SIG-M5 (cell line): ENCODE measurements at places on chromosomes 13 and 19.

GRCh38 chr13:40172149-40172591 lies 494.3 kb downstream of the FOXO1 start:
- no peak for DNase-seq

- no peak for DNase-seq
Measured at GRCh38 chr13:112685896-112686295, 3.9 kb upstream of the ATP11A start.

GRCh38 chr13:98252931-98253470 lies 75.9 kb upstream of the RNF113B start:
- DNase-seq, result no peak

DNA sequence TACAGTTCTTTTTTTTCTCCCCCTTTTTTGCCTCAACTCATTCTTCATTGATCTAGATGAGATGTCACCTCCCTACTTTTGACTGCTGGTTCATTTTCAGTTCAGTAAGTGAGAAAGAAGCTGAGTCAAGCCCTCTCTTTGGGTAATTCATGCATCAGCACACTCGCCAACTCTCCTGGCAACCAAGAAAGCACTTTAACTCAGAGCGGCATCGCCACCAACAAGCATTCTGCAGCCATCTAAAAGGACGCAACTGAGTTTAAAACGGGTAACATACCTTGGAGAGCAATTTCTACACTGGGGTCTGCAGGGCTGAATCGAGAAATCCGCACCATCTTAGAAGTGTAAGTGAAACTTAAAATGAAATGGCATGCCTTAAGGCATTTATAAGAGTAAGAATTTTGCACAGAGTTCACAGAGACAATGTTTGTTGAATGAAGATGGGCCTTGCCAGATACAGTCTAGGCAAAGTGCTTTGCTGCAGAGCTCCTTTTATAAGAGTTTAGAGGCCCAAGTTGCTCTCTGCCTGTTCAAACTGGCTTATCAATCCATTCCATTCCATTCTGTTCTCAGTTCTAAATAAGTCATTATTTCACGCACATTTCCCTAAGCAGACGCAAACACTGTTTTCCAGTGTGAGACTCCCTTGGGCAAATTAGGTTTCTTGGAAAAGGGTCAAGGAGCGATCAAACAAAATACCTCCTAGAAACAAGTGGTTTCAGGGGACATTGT lies 338.0 kb downstream of the ENOX1 start:
- no peak for DNase-seq

GRCh38 chr13:80054806-80055205 lies 286.1 kb downstream of the SPRY2 start:
- no peak for DNase-seq

- no peak for DNase-seq
Measured at GRCh38 chr13:59176775-59177174, 987.0 kb downstream of the DIAPH3 start.

- no peak for DNase-seq
Measured at GRCh38 chr19:8352134-8352827, 9.2 kb upstream of the KANK3 start.

- DNase-seq, result no peak
Measured at GRCh38 chr19:17027535-17027975, 945 bp upstream of the CPAMD8 start.

- no peak for DNase-seq
Measured at GRCh38 chr19:35088131-35088913, 27.3 kb upstream of the FXYD3 start.

DNA sequence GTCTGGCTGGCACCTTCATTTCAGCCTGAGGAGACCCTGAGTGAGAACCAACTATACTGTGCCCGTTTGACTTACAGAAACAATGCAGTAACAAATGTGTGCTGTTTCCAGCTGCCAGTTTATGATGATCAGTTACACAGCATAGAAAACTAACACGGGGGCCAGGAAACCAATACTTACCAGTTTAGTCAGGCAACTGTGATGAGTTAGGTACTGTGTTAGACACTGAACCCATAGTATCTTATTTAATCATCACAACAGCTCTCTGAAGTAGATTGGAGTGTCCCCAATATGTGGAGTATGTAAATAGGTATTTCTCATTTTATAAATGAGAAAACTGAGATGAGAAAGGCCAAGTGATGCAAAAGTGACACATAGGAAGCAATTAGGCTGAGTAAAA lies 620.9 kb upstream of the KLF12 start:
- no peak for DNase-seq

DNA sequence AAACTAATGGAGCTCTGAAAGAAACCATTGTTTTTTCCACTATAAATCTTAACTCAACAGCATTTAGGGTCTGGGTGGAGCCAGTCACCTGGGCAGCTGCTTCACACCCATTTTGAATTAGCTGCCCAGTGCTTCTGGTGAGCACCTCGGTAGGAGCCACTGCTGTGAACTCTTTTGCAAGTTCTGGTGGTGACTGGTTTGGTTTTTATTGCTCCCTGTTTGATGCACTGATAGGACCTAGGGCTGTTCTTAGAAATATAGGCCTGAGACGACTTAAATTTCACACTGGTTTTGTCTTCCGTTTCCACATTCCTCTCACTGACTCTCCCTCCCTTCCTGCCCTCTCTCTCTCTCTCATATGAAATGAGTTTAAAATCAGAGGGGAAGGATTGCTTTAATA lies 103.9 kb downstream of the GGACT start:
- DNase-seq, result no peak

DNA sequence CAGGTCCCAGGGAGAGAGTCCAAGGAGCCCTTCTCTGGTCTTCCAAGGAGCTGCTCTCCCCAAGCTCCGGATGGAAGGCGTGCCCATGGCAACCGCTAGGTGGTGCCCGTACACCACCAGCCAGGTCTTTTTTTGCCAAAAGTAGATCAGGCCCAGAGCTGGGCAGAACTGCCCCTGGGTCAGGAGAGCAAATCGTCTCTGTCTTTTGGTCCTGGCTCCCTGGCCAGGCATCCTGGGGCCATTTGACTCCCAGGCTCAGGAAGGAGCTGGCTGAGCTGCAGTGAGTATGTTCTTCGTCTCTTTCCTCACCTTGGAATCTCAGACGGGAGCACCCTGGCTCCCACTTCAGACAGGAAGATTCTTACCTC lies 24.6 kb upstream of the BCL3 start:
- DNase-seq, result no peak

DNA sequence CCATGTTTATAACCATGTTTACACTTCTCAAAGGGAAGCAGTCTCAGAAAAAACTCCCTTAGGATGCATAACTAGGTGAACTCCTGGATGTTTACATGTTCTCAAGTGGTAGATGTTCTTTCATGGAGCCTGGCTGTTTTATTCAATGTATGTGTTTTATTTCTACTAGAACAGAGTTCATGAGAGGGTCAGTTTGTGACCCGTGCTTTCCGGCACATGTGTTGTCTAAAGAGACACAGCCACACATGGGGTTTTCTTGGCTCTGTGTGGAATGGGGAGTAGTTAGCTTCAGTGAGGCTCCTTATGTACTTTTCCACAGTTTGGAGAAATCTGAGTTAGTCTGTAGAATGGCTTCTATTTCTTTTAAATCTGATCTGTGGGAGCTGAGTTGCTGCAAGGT lies 60.9 kb downstream of the ATP8A2 start:
- DNase-seq, result no peak

- no peak for DNase-seq
Measured at GRCh38 chr13:109160357-109160756, 530.9 kb downstream of the MYO16 start.

DNA sequence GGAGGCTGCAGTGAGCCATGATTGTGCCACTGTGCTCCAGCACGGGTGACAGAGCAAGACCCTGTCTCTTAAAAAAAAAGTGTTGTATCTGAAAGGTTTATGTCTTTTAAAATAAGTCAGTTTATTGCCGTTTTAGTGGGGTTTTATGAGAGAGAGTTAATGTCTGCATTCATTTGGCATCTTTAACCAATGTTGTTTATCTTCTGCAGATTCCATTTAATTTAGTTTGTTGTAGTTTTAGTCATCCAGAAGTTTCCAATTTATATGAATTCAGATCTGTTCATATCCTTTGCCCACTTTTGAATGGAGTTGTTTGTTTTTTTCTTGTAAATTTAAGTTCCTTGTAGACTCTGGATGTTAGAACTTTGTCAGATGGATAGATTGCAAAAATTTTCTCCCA lies 36.7 kb upstream of the LPAR6 start:
- no peak for DNase-seq

DNA sequence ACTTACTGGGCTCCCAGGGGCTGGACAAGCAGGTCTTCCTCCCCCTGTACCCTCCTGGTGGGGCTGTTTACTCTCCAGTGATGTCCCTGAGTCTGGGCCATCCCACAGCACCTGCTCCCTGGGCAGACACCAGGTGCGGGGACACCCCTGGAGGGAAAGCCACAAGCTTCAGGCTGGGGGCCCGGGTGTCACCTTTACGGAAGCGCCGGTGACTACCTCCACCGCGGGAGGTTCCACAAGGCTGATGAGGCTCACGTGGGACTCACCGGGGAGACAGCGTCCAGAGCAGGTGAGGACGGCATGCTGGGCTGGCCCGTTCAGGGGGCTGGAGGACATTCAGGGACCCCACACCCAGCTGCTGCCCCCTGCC lies 24.9 kb downstream of the NFILZ start:
- no peak for DNase-seq

- DNase-seq, result no peak
Measured at GRCh38 chr19:11152318-11153062, 3.1 kb downstream of the SPC24 start.
